ENCODE measurements at places on chromosomes 7 and 10.

DNA sequence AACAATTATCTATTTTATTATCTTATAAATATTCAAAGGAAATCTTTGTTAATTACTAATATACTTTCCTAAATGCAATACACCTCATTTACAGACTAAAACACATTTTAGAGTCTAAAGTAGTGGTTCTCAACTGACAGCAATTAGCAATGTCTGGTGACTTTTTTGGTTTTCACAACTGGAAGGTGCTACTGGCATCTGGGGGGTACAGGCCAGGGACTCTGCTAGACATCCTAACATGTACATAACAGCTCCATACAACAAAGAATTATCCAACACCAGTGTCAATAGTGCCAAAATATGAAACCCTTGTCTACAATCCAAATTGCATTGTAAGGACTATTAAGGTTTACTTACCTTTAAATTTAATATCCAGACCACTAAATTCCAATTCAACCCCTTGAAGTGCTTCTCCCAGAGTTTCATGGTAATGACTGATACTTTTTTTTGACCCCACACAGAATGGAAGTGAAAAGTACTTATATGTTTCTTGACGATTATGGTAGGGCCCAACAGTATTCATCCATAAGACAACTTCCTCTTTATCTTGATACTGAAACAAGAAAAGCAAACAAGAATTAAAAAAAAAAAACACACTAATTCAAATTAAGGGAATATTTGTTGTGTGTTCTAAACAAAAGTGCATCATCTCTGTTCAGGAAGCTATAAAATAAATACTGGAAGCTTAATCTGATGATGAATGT is 10.4 kb downstream of the TM9SF3 start:
- DNase-seq = no peak

DNA sequence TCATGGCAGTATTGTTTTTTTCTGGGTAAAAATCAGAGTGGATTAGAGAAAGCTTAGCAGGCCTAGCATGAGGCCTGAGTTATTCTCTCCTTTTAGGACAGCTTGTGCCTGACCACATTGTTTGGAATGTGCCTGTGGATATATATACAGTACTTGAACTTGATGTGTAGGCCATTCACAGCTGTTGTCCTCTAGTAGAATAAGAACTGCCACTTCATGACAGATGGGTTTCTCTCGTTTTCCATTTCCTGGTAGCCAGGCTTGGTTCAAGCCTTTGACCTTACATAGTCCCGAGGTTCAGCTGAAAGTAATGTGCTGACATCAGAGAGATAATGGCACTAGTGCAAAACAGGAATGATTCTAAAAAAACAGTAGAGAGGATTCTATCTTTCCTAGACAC is 473.9 kb downstream of the AUTS2 start:
- no peak for DNase-seq

DNA sequence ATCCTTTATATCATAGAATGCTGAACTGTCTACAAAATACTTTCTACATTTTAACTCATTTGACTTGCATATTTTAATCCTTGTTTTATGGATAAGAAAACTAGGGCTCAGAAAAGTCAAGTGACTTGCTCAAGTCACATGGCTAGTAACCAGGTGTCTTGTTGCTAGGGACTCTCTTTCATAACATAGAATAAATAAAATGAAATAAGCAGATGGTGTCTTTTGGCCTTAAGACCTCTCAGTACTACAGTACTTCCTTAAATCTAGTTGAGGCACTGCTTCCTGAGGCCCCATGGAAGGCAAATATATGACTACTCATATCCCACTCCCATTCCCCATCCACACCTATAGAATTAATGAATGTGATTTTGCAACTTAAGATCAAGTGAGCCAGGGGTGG is 87.9 kb downstream of the CDK6 start:
- DNase-seq = no peak

DNA sequence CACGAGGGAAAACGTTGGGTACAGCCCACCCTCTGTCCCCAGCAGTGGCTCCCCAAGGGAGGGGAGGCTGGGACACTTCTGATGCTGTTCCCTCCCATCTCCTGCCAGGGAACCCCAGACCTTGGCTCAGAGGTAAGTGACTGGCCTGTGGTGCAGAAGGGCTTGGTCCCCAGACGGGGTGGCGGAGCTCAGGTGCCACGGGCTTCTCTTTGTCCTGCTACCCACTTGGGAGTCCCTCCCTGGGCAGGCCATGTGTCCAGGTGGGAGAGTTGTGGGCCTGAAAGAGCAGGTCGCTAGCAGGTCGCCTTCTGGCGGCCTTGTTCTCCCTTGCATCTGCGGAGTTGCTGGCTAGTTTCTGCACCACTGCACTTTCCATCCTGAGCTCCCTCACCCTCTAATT is 10.1 kb downstream of the ATP5MF start:
- DNase-seq = no peak

DNA sequence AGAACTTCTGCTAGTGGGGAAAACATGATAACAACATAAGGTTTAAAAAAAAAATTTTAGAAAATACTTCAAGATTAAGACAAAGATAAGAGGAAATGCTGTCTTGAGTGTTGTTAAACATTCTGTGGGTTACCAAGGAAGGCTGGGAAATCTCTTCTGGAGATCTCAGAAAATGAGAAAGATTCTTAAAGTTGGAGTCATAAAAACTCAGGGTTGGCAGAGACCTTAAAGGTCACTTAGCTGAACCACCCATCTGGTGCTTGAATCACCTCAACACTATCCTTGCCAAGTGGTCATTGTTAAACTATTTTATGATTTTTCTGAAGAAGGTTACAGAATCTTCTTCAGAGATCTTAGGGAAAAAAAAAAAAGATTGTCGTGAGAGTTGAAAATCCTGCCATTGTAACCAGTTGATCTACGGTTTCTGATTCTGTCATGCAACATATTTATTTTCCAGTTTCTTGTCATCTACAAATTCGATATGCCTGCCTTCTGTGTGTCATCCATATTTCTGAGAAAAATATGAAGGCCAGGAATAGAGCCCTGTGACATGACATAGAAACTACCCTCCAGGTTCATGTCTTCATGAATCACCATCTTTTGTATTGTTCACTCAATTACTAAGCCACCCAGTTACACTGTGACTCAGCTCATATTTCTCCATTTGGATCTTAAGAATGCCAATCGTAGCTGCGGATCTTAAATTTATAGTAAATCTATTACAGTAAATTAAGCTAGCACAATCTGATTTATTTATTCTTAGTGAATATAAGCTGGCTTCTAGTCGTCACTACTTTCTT is 179.2 kb downstream of the ST7 start:
- peak; percentile 61 for DNase-seq
